Stimulated activated naive CD4-positive, alpha-beta T cell treated with Interleukin-2 at 50 U/mL for 16 hours (primary cell): ENCODE measurements at places on chromosomes 1 and 21.

- DNase-seq, result no peak
Measured at GRCh38 chr1:47819574-47819888, 177.7 kb downstream of the TRABD2B start.

DNA sequence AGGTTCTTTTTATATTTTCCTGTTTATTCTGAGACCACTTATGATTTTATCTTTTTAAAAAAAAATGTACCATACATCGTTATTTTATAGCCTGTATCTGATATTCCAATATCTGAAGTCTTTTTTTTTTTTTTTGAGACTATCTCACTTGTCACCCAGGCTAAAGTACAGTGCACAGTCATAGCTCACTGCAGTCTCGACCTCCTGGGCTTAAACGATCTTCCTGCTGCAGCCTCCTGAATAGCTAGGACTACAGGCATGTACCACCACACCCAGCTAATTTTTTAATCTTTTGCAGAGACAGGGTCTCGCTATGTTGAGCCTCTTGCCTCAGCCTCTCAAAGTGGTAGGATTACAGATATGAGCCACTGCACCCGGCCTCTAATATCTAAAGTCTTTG, 25.1 kb downstream of the BCAR3 start:
- no peak for DNase-seq

- DNase-seq, result peak; percentile 66
Measured at GRCh38 chr21:31580866-31581276, 78.6 kb upstream of the SOD1 start.

DNA sequence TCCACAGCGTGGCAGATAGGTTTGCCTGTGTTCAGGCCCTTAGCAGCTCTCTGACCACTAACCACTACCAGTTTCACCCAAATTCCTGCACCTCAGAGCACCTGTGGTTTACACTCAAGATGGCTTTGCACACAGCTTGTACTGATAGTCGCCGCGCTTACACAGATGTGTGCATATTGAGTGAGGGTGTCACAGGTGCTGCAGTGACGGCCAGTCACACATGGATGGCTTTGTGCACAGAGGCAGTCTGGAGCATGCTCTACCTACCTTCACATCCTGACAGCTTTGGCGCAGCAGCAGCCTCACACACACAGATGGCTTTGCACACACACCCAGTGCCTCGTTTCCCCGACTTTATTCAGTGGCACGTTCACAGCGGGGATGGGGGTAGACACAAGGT, 7.5 kb downstream of the DMAP1 start:
- no peak for DNase-seq

- no peak for DNase-seq
Measured at GRCh38 chr1:30538226-30538992, 185.0 kb downstream of the MATN1 start.

GRCh38 chr1:12505231-12505630, 112.8 kb downstream of the DHRS3 start:
- no peak for DNase-seq

- DNase-seq, result peak; percentile 62
Measured at GRCh38 chr1:24928689-24929397, 1.2 kb downstream of the RUNX3 start.

GRCh38 chr21:33070744-33070997, 730 bp downstream of the OLIG1 start:
- no peak for DNase-seq

DNA sequence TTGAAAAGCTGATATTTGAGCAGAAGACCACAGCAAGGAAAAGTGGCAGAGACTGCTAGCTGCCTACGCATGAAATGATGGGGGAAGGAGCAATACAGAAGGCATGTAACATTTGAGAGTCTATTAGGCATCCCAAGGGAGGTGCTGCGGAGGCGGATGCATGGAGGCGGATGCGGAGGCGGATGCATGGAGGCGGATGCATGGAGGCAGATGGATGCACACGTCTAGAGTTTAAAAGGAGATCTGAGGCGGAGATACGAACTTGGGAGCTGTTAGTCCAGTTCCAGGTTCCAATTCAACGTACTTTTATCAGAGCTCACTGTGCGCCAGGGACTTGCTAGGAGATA, 744 bp upstream of the DDX20 start:
- peak; percentile 27 for DNase-seq

DNA sequence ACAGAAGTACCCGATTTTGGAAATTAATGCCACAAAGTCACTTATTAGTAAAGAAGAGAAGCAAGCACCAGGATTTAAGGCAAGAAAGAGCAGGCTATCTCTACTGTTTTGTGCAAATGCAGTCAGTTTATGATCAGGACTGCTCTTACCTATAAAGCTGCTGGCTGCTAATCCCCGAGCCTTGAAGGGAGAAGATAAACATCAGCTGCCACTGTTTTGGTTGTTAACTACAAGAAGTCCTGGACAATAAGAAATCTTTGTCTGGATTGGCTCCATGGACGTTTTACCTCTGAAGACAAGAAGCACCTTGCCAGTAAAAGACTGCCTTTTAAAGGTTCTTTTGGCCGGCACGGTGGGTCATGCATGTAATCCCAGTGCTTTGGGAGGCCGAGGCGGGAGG, 21.4 kb downstream of the FRRS1 start:
- no peak for DNase-seq

DNA sequence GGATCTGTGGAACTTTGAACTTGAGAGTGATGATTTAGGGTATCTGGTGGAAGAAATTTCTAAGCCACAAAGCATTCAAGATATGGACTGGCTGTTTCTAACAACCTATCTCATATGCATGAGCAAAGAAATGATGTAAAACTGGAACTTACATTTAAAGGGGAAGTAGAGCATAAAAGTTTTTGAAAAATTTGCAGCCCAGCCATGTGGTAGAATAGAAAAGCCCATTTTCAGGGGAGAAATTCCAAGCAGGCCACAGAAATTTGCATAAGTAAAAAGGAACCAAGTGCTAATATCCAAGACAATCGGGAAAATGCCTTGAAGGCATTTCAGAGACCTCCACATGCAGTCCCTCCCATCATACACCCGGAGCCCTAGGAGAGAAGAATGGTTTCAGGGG, 15.7 kb downstream of the RIIAD1 start:
- no peak for DNase-seq

GRCh38 chr1:214496126-214496525, 55.3 kb downstream of the PTPN14 start:
- DNase-seq, result no peak

DNA sequence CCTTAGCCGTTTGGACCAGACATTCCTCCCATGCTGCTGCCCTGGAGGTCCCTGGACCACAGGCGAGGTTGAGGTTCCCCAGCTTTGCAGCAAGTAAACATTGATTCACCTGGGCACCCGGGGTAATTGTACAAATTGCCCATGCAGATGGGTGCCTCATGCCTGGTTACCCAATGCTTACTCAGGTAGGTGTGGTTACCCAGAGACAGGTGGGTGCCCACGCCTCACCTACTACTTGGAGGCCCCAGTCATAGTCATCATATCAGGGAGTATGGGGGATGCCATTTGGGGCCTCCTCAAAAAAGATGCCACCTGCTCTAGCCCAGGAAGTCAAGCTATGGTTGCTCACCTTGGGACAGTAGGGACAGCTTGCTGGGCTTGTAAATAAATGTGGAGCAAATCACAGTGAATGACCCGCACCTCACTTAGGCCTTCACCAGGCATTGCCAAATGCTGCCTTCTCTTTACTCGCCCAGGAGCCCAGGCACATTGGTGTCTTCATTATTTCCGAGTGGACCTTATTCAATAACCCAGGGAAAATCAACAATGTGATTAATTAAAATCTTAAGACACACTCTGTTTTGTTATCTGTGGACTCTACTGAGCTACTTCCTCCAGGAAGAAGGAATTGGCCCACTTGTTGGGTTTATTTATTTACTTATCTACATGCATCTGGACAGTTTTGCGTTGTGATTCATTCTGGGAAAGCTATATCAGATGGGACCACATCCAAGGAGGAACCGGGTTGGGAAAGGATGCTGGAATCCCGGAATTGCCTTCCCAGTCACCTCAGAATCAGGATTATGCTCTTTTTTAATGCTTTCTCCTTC, 35.6 kb upstream of the GRHL3 start:
- DNase-seq, result no peak

GRCh38 chr1:168365719-168366479, 85.2 kb downstream of the TBX19 start:
- DNase-seq, result no peak

DNA sequence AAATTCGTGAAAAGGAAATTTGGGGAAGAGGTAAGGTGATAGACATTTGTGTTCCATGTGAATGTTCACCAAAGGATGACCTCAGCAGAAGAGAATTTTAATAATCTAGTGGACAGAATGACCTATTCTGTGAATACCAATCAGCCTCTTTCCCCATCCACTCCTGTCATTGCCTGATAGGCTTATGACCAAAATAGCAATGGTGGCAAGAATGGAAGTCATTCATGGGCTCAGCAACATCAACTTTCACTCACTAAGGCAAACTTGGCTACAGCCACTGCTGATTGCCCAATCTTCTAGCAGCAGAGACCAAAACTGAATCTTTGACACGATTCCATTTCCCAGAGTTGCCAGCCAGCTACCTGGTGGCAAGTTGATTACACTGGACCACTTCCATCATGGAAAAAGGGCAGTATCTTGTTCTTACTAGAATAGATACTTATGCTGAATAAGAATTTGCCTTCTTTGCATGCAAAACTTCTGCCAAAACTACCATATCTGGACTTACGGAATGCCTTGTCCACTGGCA, 348.7 kb upstream of the PBX1 start:
- DNase-seq, result no peak

DNA sequence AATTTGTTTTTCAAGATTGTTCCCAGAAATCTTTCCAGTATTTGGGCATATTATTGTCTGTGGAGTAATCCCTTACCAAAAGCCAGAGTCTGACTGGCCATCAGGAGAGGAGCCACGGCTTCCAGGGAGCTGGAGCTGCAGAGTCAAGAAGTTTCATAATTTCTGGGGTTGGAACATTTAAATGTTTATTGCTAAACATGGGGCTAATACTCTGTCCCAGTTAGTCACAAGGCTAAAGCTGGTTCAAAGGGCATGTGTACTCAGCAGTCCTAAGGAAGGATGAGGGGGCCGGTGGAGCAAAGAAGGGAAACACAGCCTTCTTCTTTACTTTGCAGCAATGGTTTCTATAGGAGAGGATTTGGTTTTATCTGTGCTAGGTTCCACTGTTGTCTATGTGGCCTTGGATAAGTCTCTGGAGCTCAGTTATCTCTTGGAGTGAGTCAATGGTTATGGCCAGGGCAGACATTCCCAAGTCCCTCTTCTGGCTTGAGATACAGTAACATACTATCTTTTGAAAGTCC, 9.5 kb downstream of the DENND2D start:
- no peak for DNase-seq

DNA sequence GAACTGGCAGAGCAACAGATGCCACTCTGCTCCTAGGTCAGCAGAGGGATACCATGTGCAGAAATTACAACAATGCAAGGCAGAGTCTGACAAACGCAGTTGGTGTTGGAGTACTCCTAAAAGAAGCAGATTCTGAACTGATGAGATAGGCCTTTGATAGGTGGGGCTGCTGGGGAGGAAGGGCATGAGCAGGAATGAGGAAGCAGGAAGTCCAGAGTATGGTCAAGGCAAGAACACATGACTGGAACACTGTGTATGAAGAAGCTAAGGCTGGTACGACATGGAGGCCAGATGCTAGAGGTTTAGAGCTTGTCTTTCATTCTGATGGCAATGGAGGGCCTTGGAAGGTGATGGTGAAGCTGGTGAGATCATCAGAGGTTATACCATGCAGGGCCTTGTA, 11.5 kb upstream of the THRAP3 start:
- DNase-seq, result no peak
